ENCODE measurements at places on chromosomes 3 and 15.

DNA sequence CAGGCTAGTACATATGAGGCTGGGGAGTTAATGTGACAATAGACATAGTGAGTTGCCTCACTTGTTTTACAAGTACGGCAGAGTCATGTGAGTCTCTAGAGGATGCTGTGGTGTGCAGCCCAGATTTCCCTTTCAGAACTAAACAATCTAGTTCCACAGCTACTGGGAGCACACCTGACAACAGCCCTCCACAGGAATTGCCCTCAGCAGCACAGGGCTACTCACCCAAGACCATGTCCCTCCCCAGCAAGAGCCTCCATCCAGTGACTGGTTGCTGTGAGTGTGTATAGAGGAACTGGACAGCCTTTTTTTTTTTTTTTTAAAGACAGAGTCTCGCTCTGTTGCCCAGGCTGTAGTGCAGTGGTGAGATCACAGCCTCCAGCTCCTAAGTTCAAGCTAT is 40.2 kb upstream of the UBE2E2 start:
- no peak for DNase-seq

- no peak for DNase-seq
Measured at GRCh38 chr3:196914866-196915265, 27.5 kb downstream of the NCBP2 start.

GRCh38 chr3:13235079-13235478 is 161.8 kb upstream of the IQSEC1 start:
- peak; percentile 51 for DNase-seq

GRCh38 chr15:58247855-58248842 is 110.0 kb downstream of the AQP9 start:
- no peak for DNase-seq

GRCh38 chr15:42494998-42495360 is 455 bp upstream of the SNAP23 start:
- no peak for DNase-seq

GRCh38 chr15:42650208-42651066 is 75.0 kb downstream of the STARD9 start:
- DNase-seq = peak; percentile 82

GRCh38 chr15:51328926-51329325 is 9.5 kb downstream of the CYP19A1 start:
- no peak for DNase-seq

GRCh38 chr3:89239774-89240173 is 132.4 kb downstream of the EPHA3 start:
- no peak for DNase-seq

DNA sequence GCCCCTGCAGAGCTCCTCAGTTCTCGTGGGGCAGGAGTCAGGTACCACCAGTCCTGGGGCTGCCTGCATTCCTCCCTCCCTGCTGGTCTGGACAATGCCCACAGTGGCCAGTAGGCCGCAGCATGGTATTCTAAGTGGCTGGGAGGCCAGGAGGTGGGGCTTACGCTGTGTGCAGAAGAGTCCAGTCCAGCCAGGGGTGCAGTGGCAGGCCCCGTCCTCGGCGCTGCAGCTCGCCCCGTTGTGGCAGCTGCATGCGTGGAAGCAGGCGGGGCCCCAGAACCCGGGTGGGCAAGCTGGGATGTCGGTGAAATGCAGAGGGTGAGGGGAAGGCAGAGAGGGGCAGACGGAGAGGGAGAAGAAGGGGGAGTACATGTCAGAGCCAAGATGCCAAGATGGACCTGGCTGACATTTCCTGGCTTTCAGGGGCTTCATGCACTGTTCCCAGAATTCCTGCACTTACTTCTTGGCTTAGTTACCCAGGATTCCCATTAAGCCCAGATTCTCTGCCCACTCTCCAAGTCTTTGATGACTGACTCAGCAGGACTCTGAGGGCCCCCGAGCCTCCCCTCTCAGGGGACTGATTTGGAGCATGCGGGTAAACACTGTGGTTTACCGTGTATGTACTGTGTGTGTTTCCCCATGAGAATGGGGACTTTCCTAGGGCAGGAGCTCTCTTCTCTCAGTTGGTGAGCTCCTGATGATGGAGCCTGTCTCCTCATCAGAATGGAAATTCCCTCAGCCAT is 47.5 kb downstream of the RAB11A start:
- DNase-seq = peak; percentile 31

- DNase-seq = no peak
Measured at GRCh38 chr3:42183991-42184632, 81.9 kb downstream of the CCK start.

GRCh38 chr3:11350374-11350773 is 78.2 kb downstream of the ATG7 start:
- DNase-seq = no peak

GRCh38 chr3:58085616-58086015 is 77.4 kb downstream of the FLNB start:
- DNase-seq = peak; percentile 11

GRCh38 chr3:4406746-4407568 is 60.1 kb downstream of the SUMF1 start:
- no peak for DNase-seq
